ENCODE measurements at places on chromosomes 16 and 17.

GRCh38 chr17:5915337-5915736 lies 154.8 kb upstream of the WSCD1 start:
- no peak for DNase-seq

DNA sequence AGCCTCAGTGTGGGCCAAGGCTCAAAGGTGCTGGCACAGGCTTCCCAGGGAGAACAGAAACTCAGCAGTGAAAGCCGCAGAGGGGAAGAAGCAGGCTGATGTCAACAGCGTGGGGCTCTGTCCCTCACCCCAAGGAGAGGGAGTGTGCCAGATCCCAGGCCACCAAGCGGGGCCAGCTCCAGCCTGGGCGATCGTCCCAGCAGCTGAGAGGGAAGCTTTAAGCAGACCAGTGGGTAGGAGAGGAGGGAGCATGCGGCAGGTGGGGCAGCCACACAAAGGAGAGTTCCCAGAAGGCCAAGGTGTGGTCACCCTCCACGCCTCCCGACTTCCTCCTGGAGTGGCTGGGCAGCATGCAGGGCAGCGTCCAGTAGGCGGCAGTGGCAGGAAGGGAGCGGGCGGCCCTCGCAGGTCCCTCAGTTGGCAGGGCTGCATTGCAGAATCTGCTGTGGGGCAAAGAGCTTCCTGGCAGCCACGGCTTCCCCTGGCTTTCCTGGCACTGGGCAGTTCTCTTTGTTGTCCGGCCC lies 6.0 kb downstream of the SYNGR2 start:
- no peak for DNase-seq

DNA sequence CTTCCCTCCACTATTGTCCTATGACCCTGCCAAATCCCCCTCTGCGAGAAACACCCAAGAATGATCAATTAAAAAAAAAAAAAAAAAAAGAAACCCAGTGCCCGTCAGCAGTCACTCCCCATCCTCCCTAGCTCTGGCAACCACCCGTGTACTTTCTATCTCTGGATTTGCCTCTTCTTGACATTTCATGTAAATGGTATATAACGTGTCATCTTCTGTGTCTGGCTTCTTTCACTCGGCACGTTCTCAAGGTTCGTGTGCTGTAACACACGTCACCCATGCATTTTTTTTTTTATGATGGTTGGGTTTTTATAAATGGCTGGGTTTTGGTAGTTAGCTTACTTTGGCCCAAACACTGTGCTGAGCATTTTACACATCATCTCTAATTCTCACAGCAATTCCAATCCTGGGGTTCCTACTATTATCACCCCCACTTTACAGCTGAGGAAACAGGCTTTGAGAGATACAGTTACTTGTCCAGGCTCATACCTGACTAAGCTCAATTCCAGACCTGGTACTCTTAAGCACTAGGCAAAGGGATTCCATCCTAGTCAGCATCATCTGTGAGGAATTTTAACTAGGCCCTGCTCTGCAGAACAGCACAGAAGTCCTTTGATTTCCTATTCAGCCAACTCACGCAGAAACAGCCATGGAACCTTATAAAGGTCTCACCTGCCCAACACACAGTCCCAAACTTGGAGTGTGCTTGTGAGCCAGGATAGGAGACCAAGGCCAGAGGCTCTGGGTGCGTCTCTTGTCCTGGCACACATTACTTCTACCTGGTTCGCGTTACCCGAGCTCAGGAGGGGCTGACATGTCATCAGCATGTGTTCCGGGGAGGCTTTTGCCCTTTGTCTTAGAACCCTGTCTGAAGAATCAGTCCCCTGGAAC lies 11.7 kb downstream of the NDUFAB1 start:
- no peak for DNase-seq

DNA sequence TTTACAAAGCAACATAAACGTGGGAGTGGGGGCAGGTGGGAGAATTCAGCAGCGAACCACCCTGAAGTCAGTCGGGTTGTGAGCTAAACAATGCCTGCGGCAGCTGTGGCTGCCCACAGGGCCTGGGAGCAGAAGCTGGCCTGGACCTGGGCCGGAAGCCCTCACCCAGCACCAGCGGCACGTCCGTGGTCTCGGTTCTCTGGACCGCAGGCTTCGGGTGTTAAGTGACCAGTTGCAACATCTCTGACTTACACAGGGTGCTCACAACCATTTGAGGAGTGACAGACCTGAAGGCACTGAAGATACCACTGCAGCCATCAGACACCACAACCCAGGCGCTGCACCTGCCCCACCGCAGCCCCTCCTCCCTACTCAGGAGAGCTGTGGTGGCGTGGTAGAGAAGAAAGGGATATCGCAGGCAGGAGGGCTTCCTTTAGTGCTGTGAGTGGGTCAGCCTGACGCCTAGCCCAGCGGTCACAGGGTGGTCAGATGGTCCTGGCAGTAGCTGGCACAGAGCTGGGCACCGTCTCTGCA lies 33.8 kb downstream of the CBFA2T3 start:
- no peak for DNase-seq

GRCh38 chr16:191831-192230 lies 11.6 kb downstream of the HBQ1 start:
- DNase-seq: no peak

GRCh38 chr17:77528516-77529327 lies 388.0 kb downstream of the SEC14L1 start:
- DNase-seq: no peak

DNA sequence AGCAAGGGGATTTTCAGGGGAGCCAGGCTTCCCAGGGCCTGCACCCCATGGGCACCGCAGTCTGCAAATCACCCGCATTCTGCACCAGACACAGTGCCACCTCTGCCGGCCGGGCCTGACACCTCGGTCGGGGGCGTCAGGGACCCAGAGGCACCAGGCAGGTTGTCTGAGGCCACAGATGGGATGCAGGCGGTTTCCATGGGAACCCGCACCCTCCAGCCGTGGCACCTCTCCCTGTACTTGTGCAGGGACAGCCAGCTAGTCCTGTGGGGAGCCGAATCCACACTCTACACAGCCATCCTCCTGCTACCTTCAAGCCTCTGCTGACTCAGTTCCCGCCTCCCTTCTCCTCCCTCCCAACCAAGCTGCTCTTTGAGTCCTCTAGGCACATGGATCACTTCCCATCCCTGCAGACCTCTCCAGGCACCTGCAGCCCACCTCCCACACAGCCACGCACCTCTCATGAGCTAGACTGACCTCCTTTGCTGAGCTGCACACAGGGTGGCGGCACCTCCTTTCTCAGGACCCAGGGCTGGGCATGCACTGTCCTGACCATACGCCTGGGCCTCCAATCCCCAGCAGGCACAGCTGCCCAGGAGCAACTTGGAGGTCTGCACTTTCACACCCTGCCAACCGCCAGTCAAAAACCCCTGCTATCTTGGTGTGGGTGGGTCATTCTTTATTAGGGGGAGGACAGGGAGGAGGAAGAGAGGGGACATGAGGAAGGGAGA lies 119.5 kb downstream of the C16orf78 start:
- no peak for DNase-seq

DNA sequence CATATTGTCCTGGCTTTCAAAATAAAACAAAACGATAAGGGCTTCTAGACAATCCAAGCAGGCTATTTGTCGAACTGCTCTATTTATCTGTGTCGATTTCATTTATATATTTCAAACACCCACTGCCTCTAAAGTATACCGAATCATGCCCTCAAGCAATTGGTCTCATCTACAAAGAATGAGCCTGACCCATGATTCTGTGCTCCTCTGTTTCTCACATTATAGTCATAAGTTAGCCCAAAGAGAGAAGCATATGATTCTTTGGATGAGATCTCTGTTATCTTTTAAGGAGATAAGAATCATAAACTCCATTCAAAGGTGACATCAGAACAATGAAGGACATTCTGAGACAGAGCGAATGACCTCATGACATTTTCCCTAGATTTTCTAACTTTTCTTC lies 191.1 kb downstream of the MAP2K6 start:
- DNase-seq: no peak

GRCh38 chr16:57711346-57711745 lies 16.7 kb downstream of the DRC7 start:
- DNase-seq: no peak

- DNase-seq: no peak
Observed at GRCh38 chr17:79272220-79272619, 197.6 kb downstream of the ENGASE start.

DNA sequence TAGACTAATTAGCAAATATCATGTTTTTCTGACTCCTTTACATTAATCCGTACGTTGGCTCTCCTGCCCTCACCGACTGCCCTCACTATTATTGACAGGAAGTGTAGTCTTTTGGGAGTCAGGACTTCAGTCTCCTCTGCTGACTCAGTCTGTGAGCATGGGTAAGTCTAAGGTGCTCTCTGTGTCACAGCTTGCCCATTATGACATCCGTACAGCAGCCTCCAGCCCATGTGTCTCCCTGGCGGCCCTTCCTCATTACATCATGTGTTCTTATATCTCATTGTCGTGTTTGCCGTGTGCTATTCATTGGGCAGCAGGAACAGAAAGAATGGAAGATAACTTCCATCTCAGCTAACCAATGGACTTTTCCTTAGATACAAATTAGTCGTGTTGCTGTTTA lies 77.5 kb downstream of the MRTFB start:
- no peak for DNase-seq

GRCh38 chr16:17392127-17392856 lies 78.5 kb downstream of the XYLT1 start:
- DNase-seq: no peak

GRCh38 chr16:84579936-84580335 lies 37.9 kb downstream of the COTL1 start:
- no peak for DNase-seq

DNA sequence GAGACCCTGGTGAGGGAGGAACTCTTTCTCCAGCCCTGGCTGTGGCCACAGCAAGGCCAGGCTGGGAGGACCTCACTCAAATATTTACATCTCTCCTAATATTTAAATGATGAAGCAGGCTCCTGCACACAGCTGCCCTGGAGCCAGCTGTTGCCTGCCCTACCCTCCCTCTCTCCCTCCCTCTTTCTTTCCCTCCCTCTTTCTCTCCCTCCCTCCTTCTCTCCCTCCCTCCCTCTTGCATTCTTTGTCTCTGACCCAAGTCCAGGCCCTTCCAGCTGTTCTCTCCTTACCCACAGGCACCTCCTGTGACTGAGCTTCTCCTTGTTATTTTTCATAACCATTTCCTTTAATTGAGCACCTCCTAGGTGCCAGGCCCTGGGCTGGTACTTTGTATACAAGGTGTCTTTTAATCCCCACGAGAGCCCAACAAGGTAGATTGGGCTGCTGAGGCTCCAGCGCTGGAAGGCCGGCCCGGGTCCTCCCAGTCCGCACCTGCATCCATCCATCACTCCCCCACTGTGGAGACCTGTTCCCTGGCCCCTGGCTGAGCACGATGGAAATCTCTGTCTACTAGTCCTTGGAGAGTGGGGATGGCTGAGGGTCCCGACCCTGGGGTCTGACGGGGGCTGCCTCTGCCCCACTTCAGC lies 242.3 kb downstream of the SEC14L1 start:
- no peak for DNase-seq

GRCh38 chr17:14078027-14078426 lies 8.7 kb downstream of the COX10 start:
- no peak for DNase-seq

- DNase-seq: no peak
Observed at GRCh38 chr17:42904110-42904469, 3.5 kb downstream of the G6PC1 start.

DNA sequence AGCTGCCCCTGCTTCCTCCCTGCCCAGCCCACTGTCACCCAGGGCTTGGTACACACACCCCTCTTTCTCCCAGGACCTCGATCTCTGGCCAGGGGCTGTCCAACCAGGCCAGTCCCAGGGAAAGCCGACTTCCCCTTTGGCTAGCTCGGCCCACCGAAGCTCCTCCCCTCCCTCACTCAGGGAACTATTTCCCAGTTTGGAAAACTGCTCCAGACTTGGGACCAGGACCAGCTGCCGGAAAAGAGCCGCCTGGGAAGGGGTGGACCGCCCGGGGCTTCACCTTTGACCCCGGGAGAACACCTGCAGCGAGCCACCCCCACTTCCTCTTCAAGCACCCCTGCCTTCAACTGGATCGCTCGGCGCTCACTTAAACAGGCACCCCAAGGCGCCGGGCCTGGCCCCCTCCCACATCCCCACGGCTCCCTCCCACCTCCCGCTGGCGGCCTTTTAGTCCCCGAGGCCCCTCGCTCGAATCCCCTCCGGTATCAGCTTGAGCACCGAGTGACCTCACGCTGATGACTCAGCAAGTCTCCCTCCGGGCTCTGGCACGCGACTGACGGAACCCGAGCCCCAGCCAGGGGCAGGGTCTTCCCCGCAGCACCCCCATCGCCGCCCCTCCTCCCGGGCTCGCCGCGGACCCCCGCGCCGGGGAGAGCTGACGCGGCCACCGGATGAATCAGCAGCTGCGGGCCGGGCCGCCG lies 934 bp downstream of the MAFG start:
- peak; percentile 41 for DNase-seq

- no peak for DNase-seq
Observed at GRCh38 chr17:14305785-14306496, 5.1 kb downstream of the HS3ST3B1 start.

GRCh38 chr17:43554857-43555256 lies 8.7 kb upstream of the ETV4 start:
- DNase-seq: no peak

DNA sequence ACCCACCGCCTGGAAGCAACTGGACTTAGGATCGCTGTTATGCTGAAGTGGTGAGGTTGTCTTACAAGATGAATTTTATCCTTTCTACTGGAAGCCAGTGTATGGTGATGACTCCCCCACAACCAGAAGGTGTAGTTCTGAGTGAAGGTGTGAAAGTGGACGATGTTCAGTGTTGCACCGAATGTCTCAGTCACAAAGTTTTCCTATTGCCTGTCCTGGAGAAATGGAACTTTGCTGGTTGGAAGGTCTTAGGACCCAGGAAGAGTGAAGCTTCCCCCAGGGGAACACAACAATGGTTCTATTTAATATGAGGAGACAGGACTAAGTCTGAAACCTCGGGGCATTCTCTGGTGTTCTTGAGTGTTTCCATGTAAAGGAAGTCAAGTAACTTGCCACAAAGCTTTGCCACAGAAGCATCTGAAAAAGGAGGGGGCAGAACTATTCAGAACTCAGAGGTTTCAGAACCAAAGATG lies 44.2 kb downstream of the USP22 start:
- no peak for DNase-seq

DNA sequence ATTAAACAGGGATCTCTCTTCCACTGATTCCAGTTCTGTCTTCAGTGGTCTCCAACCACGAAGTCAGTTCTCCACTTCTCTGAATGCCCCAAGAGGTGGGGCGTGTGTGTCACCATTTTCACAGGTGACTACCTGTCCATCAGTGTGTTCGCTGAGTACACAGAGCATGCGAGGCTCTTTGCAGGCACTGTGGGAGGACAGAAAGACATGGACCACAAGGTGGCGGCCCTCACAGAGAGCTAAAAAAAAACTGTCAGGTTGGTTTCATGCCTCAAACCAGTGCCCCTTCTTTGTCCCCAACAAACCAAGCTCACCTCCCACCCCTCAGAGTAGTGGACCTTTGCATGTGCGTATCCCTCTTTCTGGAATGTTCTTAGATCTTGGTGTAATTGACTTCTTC lies 13.8 kb downstream of the EMP2 start:
- no peak for DNase-seq

DNA sequence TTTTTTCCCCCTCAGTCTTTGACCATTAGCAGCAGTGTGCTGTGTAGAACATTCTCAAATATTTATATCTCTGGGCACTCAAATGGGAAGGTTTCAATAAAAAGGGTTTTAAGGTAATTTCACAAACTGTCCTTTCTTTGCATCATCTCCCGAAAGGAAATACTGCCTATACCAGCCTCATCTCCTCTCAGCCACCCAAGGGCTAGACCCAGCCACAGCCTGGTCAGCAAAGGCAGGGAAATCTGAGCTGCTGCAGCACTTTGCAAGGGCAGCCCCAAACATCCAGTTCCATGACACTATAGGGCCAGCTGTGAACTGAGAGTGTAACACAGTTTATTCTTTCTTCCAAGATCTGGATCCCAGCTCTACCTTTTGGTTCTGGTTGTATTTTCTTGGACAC lies 28.9 kb downstream of the TMEM11 start:
- no peak for DNase-seq

All from stimulated activated CD4-positive, alpha-beta T cell treated with anti-CD3 and anti-CD28 coated beads, Interleukin-1b, Interleukin-23, amount 100 ng/mL, for 4 hours (primary cell).